Fibroblast of the conjunctiva (primary cell): ENCODE measurements at places on chromosomes 1 and 21.

DNA sequence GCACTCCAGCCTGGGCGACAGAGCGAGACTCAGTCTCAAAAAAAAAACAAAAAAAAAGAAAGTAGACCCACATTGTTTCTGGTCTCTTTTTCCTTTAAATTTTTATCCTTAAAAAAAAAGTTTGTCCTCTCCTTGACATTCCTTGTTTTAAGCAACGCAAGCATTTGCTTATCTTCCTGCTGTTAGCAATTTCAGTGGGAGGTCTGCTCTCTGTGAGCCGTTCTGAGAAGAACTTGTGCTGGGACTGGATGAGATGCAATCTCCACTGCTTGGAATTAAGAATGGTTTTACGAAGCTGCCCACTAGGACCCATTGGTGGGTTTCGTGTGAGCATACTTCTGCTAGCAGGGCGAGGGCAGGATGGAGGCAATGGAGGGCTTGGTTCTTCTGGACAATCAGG, 225.1 kb upstream of the TMEM51 start:
- no peak for DNase-seq

- no peak for DNase-seq
Measured at GRCh38 chr1:156750711-156751450, 594 bp downstream of the HDGF start.

GRCh38 chr1:244022311-244022710, 28.8 kb upstream of the ZBTB18 start:
- DNase-seq = peak; percentile 76

DNA sequence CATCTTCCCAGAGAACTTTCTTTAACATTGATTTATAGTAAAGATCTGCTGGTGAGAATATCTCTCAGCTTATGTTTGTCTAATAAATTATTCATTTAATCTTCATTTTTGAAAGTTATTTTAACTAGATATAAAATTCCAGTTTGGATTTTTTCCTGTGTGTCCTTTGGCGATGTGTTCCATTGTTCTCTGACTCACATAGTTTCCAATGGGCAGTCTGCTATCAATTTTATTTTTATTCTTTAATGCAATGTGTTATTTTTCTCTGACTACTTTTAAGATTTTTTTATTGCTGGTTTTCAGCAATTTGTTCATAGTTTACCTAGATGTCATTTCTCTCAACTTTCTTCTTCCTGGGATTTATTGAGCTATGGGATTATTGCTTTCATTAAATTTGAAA, 325.2 kb upstream of the POGK start:
- DNase-seq = no peak

GRCh38 chr1:116854403-116854690, 55.4 kb upstream of the PTGFRN start:
- DNase-seq = no peak

DNA sequence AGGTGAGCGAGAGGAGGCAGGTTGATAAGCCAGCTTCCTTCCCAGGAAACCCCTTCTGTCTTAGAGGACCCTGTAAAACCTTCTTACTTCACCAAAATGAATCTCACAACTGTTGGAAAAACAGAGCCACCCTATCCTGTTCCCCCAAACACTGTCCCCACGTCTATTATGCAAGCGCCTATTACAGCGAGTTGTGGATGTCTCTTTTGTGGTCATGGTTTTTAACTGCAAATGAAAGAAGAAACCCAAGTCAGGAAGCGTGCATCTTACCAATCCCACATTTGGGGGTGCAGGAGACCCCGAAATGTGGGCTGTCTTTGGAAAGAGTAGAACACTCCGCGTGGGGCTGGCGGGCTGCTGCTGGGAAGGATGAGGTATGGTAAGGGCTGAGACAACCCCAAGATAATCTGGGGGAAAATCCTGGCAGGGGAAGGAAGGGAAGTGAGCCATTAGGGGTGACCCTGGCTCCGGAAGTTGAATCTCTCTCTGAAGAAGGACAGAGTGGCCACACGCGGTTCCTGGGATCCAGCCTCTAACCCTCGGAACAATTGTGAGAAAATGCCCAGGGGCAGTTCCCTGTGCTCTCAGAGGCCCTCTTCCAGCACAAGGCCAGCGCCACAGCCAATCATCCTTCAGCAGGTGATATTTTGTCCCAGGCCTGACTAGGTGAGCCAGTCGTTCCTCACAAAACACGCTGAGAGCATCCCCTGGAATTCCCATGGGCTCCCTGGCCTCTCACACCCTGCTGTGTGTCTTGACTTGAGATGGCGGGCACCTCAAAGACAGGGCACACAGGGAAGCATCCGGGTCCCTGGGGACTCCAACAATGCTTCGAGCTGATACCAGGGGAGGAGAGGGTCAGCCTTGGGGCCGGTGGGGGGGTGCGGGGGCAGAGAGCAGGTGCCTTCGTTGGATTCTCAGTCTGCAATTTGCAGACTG, 168.5 kb upstream of the IRF2BP2 start:
- no peak for DNase-seq

DNA sequence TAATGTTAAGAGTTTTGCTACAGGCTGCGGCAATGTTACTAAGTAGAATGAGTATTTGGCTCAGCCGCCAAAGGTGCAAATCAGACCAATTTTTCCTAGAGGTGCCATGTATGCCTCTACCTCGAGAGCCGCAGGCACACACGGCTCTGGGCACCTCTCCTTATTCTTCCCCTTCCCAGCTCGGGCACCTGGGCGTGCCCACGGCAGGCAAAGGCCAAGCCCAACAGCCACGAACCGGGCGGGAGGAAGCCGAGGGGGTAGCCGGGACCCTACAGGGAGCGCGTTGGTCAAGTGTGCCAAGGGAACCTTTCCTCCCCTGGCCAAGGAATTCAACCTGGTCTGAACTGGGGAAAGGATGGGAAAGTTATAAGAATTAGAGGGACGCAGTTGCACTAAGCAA, 31.0 kb downstream of the LRRC3 start:
- DNase-seq = no peak

- DNase-seq = no peak
Measured at GRCh38 chr1:160428655-160429054, 28.3 kb downstream of the VANGL2 start.

- DNase-seq = no peak
Measured at GRCh38 chr1:21668232-21668950, 766 bp downstream of the RAP1GAP start.

DNA sequence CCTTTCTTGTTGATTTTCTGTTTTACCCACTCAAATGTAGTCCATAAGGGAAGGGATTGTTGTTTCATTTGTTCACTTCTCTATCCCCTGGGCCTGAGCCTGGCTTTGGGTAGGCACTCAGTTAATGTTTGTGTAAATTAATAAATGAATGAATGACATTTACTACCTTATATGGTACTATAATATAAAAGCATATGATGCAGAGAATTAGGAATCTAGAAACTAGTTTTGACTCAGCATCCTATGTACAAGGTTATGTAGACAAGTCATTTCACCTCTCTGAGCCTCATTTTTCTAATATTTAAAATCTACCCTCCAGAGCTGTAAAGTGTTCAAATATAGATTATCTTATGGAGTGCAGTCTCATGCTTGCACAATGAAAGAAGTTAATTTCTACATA, 68.9 kb upstream of the S1PR1 start:
- DNase-seq = no peak

DNA sequence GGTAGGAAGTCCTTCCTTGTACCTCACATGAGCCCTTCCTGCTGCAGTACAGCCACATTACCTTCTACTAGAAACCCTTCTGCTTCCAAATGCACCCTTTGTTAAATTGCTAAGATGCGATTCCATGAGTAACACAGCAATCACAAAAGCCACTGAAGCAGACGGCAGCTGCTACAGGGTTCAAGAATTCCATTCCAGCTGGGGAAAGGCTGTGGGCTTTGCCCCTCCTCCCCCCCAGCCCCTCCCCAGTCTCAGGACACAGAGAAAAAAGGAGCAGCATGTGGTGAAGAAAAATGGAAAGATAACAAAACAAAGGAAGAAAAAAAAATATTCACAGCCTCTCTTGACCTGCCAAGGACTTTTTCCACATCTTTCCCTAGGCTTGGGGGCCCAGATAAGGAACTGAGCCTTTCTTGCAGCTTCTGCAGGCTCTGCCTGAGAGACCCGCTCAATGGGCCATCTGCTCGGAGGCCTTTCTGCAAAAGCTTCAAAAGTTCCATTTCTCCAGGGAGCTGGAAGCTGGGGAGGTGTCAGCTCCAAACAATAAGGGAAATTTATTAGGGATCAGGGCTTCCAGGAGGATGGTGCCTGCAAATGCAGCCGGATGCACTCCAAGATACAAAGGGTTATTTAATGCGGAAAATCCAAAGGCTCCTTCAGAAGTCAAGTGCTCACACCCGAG, 72.1 kb downstream of the SYT2 start:
- DNase-seq = no peak

DNA sequence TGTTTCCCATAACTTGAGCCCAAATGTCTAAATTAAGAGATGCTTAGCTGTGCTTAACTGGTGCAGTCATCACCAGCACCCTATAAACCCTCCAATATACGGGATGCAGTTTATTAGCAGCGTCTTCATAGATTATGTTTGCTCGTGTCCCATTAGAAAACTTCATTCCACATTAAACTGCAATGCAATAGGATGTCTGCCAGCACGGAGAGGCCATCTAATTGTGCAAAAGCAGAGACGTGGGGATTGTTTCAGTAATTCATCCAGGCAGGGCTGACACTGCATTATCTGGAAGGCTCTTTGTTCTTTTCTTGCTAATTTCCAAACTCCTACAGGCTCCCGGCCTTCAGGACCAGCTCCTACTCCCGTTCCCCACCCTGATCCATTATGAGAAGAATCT, 89.5 kb downstream of the CSMD2 start:
- no peak for DNase-seq

DNA sequence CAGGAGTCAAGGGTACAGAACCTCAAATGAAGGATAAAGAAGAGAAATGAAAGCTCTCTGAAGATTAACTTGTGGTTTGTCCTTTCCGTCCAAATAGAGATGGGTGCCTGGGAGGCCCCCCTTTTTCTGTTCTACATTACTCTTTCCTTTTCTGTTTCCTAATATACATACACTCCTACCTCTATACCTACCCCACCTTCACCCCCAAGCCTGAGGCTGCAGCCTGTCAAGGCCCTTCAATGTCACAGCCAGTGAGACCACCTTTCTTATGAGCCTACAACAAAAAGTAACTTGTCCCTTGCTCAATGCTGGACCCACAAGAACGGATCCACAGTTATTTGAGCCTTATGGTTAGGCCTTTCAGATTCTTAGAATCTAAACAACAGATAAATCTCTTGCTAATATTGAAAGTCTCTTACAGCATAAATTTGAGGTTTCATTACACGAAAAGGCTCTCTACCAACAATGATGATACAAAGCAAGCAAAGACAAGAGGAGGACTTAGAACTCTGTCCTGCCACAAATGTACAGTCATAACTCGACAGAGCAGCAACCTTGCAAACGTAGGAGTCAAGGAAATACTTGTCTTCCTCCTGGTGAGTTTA, 4.1 kb upstream of the TRAF3IP3 start:
- DNase-seq = no peak

GRCh38 chr1:86394416-86394815, 1.7 kb downstream of the ODF2L start:
- DNase-seq = no peak

DNA sequence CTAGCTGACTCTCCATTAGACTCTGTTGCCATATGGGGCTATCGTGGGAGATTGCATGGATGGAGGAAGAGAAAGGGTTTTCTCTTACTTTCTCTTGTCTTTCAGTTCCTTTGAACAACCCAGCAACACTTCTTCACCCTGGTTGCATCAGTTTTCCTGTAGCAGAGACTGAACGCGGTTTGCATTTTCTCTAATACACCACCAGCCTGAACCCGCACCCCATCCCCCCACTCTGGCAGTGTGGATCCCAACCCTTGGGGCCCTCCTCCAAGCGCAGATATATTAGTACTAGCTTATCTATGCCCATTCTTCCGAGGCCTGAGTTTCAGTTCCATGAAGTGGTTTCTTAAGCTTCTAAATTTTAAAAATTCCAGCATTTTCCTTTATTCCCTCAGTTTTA, 12.6 kb downstream of the DR1 start:
- DNase-seq = no peak

DNA sequence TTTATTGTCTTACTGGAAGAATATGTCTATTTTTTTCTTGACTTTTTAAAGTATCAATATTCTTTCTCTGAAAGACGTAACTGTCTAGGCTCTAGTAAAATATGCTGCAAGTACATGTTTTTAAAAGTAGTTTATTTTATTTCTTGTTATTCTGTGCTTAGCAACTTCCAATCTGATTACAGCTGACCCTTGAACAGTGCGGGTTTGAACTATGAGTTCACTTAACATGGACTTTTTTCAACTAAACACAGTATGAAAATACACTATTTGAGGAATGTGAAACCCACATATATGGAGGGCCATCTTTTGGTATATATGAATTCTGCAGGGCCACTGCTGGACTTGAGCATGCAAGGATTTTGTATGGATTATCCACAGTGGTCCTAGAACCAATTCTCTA, 26.8 kb downstream of the GBP6 start:
- no peak for DNase-seq

DNA sequence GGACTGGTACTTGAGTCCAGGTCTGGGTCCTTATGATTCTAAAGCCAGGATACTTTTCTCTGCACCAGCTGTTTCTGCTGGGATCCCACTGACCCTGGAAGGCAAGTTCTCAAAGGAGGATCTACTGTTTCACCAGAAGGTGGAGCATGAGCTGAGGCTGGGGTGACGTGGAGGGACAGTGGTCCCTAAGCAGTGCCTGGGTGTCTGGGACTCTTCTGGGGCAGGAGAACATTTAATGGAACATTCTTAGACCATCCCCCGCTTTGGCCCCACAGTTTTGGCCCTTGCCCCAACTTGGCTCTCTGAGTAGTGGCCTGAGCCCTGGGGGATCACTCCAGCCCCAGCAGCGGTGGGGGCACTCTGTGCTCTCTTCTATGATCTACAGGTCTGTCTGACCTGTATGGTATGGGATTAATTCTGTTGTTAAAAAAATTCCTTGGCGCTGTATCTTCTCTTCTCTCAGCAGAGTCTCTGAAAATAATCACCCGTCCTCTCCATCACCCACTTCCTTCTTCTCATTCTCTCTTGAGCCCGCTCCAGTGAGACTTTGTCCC, 60.3 kb upstream of the CSF3R start:
- DNase-seq = no peak

GRCh38 chr1:228278432-228278941, 70.6 kb downstream of the OBSCN start:
- no peak for DNase-seq

- DNase-seq = no peak
Measured at GRCh38 chr1:156625436-156626078, 6.3 kb downstream of the HAPLN2 start.

- DNase-seq = no peak
Measured at GRCh38 chr21:36297938-36298572, 21.9 kb upstream of the MORC3 start.

GRCh38 chr21:34189506-34189905, 116.1 kb downstream of the MRPS6 start:
- no peak for DNase-seq

GRCh38 chr1:224047538-224047937, 66.4 kb upstream of the FBXO28 start:
- DNase-seq = no peak

GRCh38 chr1:86778569-86779239, 74.3 kb downstream of the SH3GLB1 start:
- no peak for DNase-seq

GRCh38 chr1:185498207-185498606, 181.2 kb upstream of the IVNS1ABP start:
- DNase-seq = no peak
